ENCODE measurements at places on chromosomes 11 and 22. TPM values are rescaled to one million over a fixed set of nuclear protein-coding genes. Genes with fewer than 3 reads are reported as not detected.

Gene OR51B2
- total RNA-seq = not detected

DNA sequence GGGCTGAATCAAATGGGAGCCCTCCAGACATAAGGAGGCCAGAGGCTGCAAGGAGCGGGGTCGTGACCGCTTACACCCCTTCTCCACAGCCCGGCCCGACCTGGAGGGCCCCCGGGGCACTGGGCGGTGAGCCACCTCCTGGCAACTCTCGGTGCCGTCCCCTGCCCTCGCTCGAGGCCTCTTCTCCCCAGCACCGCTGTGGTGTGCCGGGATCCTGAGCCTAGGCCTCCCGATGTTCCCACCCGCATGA lies 432 bp upstream of the GP1BB start:
- DNase-seq = no peak

DNA sequence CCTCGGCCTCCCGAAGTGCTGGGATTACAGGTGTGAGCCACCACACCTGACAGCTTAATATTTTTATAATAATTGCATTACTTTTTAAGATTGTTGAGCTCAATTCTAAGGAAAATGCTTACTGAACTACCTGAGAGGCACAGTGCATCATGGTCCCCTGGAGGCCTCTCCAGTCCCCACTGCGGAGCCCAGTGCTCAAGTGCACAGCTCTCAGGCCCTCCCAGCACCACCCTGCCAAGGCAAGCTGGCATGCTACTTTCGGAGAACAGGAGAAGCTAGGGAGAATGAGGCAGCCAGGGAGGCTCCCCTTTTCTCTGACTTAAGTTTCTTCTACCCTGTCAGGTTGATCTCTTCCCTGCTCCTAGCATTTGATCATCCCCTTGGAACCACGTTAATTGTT lies 64.2 kb upstream of the CECR2 start:
- DNase-seq = no peak

- DNase-seq = no peak
Measured at GRCh38 chr11:17719028-17719937, at the start of gene MYOD1. Gene MYOD1 (plus strand): TSS chr11:17719571. CDS start chr11:17719783, 212 bp downstream.

Gene RBMXL2
- total RNA-seq = not detected

DNA sequence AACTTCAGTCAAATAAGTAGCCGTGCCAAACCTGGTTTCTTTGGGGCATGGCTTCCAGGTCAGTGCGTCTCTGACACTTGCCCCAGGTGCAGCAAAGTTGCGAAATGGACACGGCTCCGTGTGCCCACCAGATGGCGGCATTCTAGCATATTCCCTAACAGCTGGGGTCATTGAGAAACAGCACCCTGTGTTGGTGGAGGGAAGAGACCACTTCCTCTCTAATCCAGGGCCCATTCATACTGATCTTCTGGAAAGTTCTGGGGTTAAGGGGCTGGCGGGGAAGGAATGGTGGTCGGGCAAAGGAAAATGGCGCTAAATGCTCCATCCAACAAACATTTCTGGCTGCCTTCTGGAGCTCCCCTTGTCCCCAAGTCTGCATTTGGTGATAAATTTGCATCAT lies 141.2 kb upstream of the TIMP3 start:
- DNase-seq = peak; percentile 4

Gene OOSP4B
- total RNA-seq = not detected

Gene CAPN1
- total RNA-seq = 88.2 TPM

Gene BBOX1
- not detected for total RNA-seq

- DNase-seq = no peak
Measured at GRCh38 chr22:48287031-48287430, 1524.6 kb downstream of the TBC1D22A start.

DNA sequence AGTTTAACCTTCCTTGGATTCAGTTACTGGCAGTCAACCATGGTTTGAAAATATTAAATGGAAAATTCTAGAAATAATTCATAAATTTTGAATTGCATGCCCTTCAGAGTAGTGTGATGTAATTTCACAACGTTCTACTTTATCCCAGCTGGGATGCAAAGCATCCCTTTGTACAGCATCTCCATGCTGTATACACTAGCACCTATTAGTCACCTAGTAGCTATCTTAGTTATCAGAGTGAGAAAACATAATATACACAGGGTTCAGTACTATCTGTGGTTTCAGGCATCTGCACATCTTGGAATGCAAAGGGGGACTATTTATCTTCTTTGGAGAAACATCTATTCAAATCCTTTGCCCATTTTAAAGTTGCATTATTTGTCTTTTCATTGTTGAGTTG lies 30.8 kb downstream of the CBL start:
- no peak for DNase-seq

Gene DGCR6L
- 48.4 TPM for total RNA-seq

Gene UCP3
- total RNA-seq = 2.8 TPM

Gene CLDN5
- not detected for total RNA-seq

GRCh38 chr11:134764966-134765365 lies 352.9 kb upstream of the B3GAT1 start:
- DNase-seq = no peak

- DNase-seq = peak; percentile 52
Measured at GRCh38 chr11:36684840-36685801, 87.1 kb upstream of the RAG2 start.

- no peak for DNase-seq
Measured at GRCh38 chr11:84922836-84923235, 704.3 kb downstream of the DLG2 start.

GRCh38 chr11:73040046-73040445 lies 102.1 kb downstream of the FCHSD2 start:
- no peak for DNase-seq

GRCh38 chr11:64598797-64599697 lies 8.0 kb downstream of the SLC22A12 start:
- no peak for DNase-seq

GRCh38 chr11:46338636-46338987 lies 8.7 kb upstream of the DGKZ start:
- no peak for DNase-seq

DNA sequence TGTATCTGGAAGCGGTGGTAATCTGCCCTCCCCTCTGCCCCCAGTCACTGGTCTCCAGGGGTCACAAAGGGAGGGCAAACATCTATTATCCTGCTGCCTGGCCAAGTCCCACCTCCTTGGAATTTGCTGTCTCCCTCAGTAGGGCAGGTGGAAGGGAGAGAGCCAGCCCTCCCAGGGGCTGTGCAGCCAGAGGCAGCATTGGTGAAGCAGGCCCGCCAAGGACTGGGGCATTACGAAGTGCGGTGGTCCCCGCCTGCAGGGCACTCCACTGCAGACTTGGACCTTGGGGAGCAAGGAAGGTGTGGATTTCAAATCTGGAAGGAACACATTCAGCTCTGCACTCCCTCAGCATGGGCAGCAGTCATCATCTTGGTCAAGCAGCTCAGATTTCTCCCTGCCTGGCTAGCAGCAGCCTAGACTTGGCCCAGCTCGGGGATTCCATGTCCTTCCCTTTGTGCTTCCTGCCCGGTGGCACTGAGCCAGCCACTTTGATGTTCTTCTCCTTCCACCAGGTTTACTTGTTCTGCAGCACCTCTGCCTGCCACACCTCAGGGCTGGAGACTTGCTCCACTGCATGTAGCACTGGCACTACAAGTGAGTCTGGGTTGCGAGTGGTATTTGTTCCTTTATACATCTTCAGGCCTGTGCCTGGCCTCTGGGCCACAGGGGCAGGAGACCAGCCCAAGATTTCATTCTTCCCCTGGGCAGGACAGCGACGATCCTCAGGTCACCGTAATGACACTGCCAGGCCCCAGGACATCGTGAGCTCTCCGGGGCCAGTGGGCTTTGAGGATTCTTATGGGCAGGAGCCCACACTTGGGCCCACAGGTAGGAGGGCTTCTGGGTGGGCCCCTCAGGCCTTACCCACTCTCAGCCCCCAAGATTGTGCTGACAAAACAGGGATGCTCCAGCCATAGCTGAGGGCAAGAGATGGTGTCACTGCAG lies 7.4 kb downstream of the ZP1 start:
- no peak for DNase-seq

Gene CARD18
- not detected for total RNA-seq

Gene DEUP1
- not detected for total RNA-seq

DNA sequence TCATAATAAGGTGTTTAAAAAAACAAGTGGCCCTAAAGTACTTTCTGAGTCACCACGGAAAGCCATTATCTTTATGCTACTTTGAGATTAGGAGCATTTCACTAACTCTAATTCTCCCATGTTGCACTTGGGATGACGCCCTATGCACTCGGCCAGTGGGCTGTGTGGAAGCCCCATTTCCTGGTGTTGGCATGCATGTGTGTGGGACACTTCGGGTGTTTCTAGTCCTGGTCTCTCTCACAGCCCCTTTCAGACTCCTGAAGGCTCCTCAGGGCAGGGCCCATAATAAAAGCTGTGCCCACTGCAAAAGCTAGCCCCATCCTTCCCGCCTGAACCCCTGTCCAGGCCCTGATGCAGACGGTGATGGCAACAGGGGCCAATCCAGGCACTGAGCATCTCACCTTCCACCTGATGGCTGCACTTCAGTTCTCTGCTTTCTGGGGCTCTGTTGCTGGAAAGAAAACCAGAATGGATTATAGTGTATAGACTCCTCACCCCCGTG lies 14.9 kb upstream of the FXYD2 start:
- peak; percentile 26 for DNase-seq

DNA sequence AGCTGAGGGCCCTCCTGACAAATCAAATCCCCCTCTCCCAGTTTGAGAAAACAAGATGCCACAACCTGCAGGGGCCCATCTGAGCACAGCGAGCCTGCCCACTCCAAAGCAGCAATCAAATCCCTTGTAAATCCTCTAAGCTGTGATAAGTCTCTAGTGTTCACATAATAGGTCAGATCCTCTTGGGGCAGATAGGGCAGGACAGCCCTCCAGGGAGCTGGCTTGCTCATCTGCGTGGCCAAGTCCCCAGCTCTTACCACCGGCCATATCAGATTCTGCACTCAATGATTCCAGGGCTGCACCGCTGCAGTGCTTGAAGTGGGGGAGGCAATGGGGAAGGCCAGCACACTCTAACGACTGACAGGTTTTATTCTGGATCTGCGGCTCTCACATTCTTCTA lies 29.6 kb upstream of the FLI1 start:
- no peak for DNase-seq

- DNase-seq = no peak
Measured at GRCh38 chr11:28384418-28384817, 276.2 kb downstream of the METTL15 start.

DNA sequence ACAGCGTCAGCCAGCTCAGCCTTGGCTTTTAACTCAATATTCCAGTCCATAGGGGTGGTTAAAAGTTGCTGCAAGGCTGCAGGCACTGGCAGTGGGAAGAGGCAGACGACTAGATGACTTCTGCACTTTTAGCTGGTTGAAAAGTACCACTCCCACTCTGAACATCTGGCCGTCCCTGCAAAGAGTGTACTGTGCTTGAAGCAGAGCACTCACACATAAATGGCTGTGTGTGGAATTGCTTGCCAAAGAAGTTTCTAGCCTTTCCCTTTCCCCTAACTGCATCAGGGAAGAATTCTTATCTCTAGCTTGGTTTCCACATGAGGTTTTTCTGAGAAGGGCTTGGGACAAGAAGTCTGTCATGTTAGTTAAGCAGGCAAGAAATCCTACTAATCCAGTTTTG lies 5.1 kb upstream of the PHLDB1 start:
- DNase-seq = no peak

DNA sequence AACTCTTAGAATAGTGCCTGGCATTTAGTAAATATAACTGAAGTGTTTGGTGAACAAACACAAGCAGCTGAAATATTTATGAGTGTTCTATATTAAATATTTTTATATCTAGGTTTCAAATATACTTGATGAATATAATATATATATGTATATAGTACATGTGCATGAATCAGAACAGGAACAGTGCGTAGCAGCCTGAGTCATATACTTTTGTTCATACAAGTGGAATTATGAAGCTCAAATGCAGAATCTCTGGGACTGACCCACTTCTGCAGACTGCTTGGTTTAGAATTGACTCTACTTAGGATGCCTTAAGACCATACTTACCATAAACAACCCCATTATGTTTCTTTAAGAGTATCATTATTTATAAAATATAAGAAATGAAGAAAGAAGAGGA lies 997.8 kb upstream of the RAG2 start:
- no peak for DNase-seq

DNA sequence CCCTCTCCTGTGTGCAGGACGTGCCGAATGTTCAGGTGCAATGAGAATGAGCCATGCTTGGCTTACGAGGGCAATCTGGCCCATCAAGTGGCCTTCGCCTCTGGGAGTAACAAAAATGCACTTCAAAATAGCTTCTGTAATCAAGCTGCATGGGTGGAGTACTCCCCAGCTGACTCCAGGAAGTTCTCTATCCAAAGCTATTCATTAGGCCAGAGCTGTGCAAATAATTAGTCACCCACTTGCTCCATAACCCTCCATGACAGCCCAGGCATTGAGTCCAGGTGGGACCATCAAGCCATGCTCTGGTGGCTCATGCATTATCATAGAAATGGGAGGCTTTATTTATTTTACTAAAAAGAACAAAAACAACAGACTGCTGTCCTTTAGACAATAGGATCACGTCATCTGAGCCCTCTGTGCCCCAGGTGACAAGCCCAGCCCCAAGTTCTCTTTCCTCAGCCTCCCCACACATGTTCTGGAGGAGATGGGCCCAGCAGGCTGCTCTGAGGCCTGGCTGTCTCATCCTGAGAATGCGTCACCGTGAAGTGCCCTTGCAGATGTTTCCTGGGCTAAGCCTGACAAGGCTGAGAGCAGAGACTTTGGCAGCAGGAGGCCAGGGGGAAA lies 244.7 kb downstream of the ETS1 start:
- peak; percentile 24 for DNase-seq

DNA sequence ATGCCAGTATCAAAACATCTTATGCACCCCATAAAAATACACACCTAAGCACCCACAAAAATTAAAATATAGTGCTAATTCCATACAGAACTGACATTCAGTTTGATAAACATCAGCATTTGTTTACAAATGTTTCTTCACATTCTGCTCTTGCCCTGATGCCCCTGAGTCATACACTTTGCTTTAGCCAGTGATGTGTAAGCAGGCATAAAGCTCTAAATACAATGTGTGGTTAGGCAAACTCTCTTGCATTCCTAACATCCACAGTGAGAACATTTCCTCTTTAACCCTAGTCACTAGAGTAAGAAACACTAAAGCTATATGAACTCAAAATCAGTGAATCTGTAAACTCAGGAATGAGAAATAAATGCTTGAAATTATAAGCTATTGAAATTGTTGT lies 1060.7 kb downstream of the FAM181B start:
- no peak for DNase-seq

GRCh38 chr22:46137218-46137766 lies 13.0 kb upstream of the PPARA start:
- no peak for DNase-seq

- no peak for DNase-seq
Measured at GRCh38 chr11:47887910-47888569, 39.9 kb upstream of the NUP160 start.

DNA sequence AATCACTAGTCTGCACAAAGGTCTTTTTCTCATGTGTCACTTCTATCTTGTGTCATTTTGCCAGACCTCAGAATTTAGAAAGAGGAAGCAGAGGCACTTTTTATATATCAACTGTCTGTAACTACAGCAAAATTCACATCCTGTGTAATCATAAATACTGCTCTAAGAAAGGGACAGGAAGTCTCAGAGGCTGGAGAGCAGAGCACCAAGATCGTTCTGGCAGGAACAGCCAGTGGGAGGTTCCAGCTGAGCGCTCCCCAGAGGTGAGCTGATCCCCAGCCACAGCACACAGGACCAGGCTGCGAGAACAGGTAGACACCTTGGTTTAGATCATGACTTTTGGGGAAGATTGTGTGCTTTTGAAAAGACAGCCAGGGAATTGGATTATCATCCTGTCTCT lies at the start of gene MS4A7:
TSS of gene MS4A7 (plus strand) at position 179 of the 400 bp plus-strand sequence. CDS start 4,610 bp downstream, outside the sequence.
- DNase-seq = no peak

Gene CTSW
- 44.3 TPM for total RNA-seq

Gene KRTAP5-1
- not detected for total RNA-seq
